ENCODE measurements at places on chromosomes 2 and 18.

DNA sequence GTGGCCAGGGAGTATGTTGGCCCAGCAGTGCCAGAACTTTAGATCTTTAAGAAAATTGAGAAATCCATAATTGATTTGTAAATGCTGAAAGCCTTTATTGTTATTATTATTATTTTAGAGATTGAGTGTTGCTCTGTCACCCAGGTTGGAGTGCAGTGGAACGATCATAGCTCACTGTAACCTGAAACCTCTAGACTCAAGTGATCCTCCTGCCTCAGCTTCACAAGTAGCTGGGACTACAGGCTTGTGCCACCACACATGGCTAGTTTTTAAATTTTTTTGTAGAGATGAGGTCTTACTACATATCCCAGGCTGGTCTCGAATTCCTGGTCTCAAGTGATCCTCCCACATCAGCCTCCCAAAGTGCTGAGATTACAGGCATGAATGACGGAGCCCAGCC, 143.2 kb upstream of the CCDC68 start:
- no peak for DNase-seq

DNA sequence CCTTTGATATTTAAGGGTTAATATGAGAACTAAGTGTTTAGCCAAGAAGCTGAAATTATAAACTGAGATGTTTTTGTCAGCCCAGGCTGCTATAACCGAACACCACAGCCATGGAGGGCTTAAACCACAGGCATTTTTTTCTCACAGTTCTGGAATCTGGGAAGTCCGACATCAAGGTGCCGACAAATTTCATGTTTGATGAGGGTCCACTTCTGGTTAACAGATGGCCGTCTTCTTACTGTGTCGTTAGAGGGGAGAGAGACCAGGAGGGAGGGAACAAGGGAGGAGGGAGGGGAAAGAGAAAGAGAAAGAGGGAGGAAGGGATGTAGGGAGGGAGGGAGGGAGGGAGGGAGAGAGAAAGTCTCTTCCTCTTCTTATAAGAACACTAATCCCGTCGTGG, 6.5 kb upstream of the CNDP2 start:
- peak; percentile 73 for DNase-seq

- DNase-seq = no peak
Measured at GRCh38 chr2:58794103-58794502, 553.0 kb upstream of the FANCL start.

DNA sequence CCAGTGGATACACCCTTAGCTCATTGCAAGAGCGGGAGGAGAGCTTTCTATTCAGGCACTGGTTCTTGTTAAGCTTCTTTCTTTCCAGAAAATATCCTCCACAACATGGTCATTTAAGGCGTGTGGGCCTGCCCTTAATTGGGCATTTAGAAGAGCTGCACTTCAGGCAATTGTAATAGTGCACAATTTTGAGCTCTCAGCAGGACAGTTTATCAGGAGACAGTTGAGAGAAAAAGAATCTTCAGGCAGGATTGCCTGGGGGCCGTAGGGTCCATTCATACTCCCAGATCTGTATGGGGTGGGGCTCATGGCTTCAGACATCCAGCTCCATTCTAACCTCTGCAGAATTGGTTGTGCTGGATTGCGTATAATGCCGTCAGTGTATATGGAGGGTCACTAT, 6.0 kb upstream of the EPC2 start:
- DNase-seq = no peak

GRCh38 chr2:61604433-61604832, 66.3 kb upstream of the XPO1 start:
- DNase-seq = no peak

DNA sequence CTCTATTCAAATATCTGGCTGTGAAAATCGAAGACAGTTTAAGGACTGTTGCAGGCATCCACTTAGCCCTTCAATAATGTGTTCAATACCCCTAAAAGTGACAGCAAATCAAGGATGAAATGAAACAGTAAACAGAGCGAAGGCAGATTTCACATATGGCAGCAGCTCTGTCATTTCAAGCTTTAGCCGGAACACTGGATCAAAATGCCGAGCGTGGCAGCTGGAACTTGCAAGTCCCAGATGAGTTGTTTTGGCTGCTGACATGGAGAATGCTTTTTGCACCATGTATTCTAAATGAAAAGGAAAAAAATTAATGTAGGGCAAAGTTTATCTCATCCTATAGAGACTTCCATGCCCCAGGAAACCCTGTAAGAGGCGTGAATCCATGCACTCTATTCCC, 18.0 kb downstream of the LRRC30 start:
- DNase-seq = no peak

DNA sequence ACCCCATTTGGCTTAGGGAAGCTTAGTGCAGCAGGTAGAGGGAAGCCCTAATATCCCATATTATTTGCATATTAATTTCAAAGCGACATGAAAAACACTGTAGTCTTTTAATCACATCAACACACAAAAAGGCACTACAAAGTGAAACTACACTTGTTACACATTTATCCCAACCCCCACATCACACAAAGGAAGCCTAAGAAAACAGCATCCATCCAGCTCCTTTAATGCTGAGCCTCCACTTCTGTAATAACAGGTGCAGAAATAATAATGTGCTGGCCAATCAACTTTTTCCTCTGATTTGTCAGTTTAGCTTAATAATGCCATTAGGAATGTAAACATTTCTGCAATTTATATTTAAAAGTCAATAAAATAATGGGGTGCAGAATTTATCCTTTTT, 274.0 kb downstream of the TCF4 start:
- no peak for DNase-seq

- DNase-seq = no peak
Measured at GRCh38 chr2:147352264-147353071, 492.4 kb upstream of the ACVR2A start.

GRCh38 chr2:70091816-70092215, 4.5 kb downstream of the PCBP1 start:
- no peak for DNase-seq

DNA sequence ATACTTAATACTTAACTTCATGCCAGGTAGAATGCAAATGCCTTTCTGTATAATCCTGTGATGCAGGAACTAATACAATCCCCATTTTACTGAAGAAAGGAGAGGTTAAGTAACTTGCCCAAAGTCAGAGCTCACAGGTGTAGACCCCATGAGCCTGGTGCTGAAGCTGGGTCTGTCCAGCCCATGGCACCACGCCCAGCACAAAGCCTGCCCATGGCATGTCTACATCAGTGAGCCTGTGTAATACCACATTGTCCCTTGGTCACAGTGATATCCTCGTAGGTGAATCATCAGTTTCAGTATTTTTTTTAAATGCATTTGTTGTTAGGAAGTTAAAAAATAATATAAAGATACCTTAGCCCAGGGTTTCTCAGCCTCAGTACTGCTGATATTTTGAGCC, 69.9 kb upstream of the MCFD2 start:
- DNase-seq = no peak

DNA sequence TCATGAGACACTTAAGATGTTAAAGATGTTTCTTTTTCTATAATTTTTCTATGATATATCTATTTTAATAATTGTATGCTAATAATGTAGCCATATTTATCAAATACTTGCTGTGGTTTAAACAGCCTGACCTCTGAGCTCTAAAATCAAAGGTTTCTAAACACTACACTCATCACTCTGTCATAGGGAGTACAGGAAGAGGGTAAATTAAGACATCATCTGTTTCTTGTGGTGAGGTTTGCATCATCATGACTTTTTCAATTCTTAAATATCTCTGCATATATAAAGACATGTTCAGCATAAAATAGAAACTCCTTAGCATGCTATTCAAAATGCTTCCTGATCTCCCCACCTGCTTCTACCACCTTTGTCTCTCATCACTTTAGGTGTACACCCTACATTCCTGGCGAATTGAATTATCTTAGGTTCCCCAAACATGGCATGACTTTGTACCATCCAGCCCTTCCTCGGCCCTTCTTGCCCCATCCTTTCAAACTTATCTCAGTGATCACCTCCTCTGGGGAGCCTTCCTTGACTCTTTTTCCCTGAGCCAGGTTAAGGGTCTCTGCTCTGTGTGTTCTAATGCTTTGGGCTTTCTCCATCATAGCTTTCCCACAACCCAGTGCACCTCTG, 105.3 kb upstream of the TTN start:
- DNase-seq = peak; percentile 16

GRCh38 chr2:100182494-100183361, 40.3 kb upstream of the AFF3 start:
- DNase-seq = no peak

DNA sequence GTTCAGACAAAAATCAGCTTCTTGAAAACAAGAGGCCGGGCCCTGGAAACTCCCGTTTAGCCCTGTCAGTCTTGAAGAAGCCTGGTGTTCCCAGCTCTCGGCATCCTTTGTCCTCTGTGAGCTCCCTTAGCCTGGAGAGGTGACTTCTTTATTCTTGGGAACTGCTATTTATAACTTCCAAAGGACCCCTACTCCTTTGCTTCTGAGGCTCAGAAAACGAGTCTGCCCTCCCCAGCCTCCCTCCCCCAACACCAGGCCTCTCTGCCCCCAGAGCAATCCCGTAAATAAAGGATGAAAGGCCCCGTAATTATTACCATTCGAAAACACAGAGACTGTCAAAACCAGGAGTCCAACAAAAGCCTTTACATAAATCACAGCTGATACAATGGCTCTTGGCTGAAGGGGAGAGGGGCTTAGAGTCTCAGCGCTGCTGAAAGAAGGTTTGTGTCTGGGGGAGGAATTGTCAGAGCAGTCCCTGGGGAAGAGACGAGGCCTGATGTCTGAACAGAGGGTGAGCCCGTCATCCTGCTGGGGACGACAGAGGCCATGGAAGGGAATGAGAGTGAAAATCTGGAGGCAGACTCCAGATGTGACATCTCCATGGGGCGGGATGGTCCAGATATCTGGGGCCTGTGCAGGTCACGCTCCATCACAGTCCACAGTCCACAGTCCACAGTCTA, 283.0 kb downstream of the MYCN start:
- DNase-seq = no peak

GRCh38 chr2:20224716-20225293, at the start of gene SDC1:
SDC1 (minus strand) TSS chr2:20225130; CDS start chr2:20224867, 263 bp downstream.
- peak; percentile 62 for DNase-seq

DNA sequence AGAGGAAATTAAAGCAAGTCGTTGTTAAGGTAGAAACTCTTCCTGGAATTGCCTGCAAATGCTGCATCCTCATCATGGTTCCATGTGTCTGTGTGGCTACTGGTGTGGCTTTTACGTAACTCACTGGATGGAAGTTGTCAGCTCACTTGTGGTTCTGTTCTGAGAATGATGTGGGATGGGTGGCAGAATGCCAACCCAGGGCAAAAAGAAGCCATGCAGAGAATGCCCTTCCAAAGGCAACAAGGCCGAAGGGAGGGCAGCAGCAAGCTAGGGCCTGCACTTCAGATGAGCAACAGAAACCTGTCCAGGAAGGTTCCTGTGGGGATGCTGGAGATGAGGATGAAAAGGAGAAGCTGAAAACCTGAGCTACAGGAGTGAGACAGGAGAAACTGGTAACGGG, 10.4 kb upstream of the NAPG start:
- no peak for DNase-seq

GRCh38 chr2:103401621-103402020, 639.8 kb downstream of the TMEM182 start:
- DNase-seq = peak; percentile 78

GRCh38 chr2:10910625-10911024, 1.1 kb upstream of the KCNF1 start:
- no peak for DNase-seq

DNA sequence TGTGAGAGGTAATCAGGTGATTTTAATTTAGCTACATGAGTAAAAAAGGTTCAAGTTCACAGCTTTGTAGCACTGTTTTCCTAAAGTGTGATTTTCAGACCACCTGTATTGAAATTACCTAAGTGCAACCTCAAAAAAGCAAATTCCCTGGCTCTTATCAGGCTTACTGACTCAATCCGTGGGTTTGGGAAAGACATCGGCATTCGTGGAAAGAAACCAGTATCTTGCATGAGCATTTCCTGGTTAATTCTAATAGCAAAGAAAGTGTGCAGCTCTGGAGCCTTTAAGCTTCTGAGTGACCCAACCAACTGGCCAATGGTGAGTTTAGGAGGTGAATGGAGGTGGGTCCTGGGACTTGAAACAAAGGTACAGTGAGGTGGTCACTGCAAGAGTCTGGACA, 300.9 kb downstream of the NBAS start:
- no peak for DNase-seq

DNA sequence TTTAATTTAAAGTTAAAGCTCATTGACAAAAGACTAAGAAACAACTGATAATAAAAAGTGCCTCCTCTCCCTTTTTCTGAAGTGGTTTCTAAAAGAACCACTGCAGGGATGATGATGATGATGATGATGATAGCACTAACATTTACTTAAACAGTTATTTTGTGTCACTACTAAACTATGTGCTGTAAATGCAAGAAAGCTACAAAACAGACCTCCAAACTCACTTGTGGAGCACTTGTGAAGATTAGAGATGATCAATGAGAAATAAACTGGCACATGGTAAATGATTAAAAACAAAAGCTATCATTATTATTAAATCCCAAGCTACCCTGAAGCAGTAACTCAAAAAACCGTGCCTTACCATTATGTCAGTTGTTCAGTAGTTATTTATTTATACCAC, 88.7 kb downstream of the SLC8A1 start:
- no peak for DNase-seq

- no peak for DNase-seq
Measured at GRCh38 chr2:16068552-16068940, 128.2 kb downstream of the MYCN start.

GRCh38 chr2:118121986-118122524, 33.8 kb downstream of the INSIG2 start:
- no peak for DNase-seq

DNA sequence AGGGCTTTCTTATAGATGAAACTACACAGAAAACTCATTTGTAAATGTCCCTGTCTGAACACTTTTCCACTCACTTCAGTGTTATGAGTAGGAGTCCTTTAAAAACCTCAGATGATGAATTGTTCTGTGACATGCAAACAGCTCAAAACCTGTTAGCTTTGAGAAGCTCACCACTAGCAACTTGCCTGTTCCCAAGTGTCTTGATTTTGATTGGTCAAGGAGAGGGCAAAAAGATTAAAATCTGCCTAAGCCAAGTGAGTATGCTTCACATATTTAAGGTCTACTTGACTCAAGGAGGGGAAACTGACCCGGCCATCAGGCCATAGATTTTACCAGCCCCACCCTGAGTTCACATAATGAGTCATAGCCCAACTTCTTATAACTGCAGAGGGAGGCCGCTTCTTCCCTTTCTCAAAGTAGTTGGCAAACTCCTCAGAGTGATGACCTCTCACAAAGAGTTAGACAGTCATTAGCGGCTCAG, 45.2 kb upstream of the MEIS1 start:
- DNase-seq = no peak

All from choroid plexus epithelial cell (primary cell).